ENCODE measurements at places on chromosomes 16 and 17.

DNA sequence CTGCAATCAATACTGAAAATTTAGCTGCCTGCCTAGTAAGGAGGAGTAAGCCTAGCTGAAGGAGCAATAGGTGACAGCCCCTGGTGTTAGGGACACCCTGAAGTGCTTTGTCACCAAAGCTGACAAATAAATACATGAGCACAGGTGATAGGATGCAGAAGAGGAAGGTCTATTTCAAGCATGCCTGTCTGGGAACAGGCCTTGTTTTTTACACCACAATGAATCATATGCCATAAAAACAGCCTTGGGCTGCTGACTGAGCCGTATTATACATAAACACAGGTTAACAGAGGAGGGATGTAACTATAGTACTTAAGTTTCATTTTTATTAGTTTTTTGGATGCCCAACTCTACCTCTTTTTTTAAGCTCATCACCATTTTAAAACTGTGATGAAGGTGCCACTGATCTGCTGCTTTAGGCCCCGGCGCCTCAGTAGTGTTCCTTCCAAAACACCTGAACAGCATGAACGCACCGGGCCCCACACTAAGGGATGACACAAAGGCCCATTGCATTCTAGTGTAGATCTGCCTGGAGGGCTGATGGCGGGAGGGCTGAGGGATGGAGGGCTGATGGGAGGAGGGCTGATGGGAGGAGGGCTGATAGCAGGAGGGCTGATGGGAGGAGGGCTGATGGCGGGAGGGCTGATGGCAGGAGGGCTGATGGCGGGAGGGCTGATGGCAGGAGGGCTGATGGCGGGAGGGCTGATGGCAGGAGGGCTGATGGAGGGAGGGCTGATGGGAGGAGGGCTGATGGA lies 150.3 kb downstream of the AATF start:
- DNase-seq = no peak

- DNase-seq = no peak
Measured at GRCh38 chr16:89431158-89431584, 59.2 kb downstream of the ANKRD11 start.

GRCh38 chr17:72717276-72717675 lies 375.2 kb downstream of the SLC39A11 start:
- DNase-seq = no peak

DNA sequence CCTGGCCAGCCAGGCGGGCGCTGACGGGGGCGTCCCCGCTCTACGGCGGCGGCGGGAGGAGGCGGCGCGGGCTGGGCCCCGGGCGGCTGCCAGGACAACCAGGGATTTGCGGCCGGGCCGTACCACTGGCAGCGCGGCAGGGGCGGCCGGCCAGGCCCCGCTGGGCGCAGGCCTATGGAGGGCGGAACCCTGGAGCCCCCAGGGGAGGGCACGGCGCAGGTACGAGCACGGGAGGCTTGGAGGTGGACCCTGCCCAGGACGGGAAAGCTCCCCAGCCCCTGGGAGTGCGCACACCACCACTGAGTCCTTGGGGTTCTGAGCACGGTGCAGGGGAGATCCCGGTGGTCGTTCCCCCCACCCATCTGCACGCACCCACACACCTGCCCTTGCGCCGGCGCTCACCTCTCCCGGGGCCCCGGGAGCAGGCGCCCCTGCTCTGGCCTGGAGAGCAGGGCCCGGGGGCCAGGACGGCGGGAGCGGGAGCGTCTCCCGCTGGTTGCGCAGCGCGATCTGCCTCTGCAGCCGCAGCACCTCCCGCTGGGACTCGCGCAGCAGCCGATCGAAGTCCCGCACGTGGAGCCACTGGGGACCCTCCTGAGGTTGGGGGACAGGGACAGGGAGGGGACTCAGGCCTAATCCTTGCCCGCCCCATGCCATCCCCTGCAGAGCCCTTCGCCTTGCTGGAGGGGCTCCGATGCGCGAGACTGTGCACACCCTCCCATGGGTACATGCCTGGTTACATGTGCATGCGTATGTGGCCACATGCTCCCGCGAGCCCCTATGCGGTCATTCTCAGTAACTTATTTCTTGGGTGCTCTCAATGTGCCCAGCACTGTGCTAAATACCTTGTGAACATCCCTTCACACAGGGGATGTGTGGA lies 3.9 kb downstream of the TSPOAP1 start:
- DNase-seq = no peak

- no peak for DNase-seq
Measured at GRCh38 chr16:72637306-72637705, 410.6 kb downstream of the ZFHX3 start.

DNA sequence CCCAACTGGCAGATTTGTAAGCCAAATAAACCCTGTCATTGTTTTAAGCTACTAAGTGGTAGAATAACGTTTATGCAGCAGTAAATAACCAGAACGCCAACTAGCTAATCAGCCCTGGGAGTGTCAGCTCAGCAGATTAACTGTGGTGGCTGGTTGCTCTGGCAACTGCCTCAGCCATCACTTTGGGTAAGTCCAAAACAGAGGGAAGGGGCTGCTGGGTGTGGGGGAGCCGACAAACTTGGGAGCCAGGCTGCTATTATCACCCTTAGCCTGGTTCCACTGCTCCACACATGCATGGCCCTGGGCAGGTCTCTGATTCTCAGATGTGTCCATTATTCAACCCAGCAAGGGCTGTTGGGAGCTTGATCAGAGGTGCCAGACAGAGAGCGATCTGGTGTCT lies 22.2 kb upstream of the RHOT1 start:
- DNase-seq = no peak

- no peak for DNase-seq
Measured at GRCh38 chr17:4751932-4752331, 12.2 kb upstream of the CXCL16 start.

GRCh38 chr17:39014044-39014794 lies 47.0 kb upstream of the FBXO47 start:
- DNase-seq = no peak

GRCh38 chr16:69160192-69160591 lies 26.8 kb upstream of the SNTB2 start:
- no peak for DNase-seq

- no peak for DNase-seq
Measured at GRCh38 chr16:29857133-29857760, 5.8 kb downstream of the CDIPT start.

- no peak for DNase-seq
Measured at GRCh38 chr16:51854401-51854951, 692.5 kb downstream of the TOX3 start.

DNA sequence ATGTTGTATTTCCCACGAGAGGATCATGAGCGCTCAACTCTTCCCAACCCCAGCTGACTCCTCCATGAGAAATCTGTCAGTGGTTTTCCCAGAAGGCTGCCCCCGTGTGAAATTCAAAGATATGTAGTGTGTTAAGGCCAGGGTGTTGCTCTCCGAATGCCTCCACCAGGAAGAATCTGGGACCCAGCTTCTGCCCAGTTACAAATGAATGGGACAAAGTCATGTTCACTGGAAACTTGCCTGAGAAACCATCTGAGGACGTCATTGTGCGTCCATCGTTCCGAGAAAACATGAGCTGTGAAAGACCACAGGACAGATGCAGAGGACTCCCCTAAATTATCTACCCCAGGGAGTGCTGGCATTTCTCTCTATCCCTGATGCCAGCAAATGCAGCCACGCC lies 86.0 kb downstream of the AIPL1 start:
- no peak for DNase-seq

GRCh38 chr17:38467491-38467890 lies 39.2 kb downstream of the ARHGAP23 start:
- no peak for DNase-seq

DNA sequence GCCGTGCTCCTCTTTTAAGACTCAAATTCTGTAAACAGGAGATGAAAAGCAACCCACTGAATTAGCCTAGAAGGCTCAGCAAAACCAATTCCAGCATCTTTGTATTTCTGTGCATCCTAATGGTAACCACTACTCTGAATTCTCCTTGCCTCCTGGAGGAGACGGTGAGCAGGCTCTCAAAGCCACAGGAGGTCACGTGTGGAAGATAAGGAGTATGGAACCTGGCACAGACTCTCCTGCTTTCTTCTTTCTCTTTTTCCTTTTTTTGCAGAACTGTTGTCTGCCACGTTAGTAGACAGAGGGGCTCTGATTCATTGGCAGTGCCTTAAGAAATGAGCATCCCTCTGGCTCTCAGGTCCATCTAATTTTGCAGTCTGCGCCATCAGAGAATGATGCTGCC lies 44.4 kb downstream of the VPS53 start:
- no peak for DNase-seq

- DNase-seq = no peak
Measured at GRCh38 chr17:79852748-79853147, 13.5 kb upstream of the CBX4 start.

DNA sequence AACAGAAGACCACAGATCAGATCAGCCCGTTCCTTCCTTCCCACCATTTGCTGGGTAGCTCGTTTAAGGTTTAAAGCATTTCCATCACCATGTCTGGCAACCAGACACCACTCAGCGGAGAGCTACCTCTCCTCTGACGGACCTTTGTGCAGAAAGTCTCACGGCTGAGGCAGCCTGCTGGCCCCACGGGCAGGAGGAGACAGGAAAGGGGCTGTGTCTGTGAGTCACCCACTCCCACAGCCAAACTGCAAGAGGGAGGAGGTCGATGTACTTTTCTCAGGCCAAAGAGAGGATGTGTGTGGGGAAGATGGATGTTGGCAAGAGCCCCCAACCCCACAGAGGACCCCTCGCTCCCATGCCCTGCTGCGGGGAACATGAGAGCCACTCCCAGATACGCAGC lies 92.1 kb downstream of the ZNF423 start:
- no peak for DNase-seq

DNA sequence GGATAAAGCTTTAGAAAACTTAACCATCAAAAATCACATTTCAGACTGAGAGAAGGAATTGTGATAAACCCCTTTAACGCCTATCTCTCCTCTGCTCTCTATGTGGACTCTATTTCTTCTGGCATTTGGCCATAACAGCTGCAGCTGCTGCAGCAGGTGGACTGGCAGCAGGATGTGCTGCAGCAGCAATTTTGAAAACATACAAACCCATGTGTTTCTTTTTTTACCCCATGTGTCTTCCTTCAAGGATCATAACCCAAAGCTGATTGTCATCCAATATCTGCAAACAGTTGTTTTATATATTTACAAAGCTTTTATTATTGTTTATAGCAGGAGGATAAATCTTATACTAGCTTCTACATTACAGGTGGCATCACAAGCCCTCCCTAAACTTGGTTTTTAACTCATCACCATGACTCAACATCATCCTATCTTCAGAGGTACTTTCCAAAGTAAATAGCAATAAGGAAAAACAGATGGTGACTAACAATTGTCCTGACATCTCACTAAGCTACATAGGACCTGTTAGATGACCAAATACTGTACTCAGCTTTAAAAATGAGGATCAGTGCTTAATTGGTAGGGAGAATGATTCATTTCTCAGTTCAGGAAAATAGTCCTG lies 14.5 kb upstream of the KRTAP9-2 start:
- no peak for DNase-seq

GRCh38 chr17:80604670-80605010 lies 60.0 kb downstream of the RPTOR start:
- DNase-seq = no peak

GRCh38 chr17:36149296-36149820 lies 27.1 kb downstream of the TBC1D3B start:
- DNase-seq = no peak

GRCh38 chr17:28711723-28712031 lies at the start of gene PROCA1:
Gene PROCA1, minus strand, starts transcription at chr17:28711888. Its CDS starts 228 bp downstream, at chr17:28711660.
- peak; percentile 48 for DNase-seq

DNA sequence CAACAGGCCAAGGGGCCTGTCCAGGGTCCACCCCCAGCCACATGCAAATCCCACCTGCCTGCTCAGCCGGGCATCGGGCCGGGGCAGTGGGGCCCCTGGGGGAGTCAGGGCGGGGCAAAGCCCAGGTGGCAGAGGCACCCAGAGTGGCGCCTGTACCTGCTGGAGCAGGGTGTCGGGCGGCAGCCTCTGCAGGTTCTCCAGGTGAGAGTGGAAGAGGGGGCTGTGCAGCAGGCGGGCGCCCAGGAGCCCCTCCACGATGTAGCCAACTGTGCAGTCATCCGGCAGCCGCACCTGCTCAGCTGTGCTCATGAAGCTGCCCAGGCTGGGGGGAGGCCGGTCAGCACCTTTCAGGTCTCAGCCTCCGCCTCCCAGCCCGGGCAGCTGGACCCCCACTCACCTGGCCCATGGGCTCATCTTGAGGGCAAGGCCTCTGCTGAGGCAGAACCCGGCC lies 2.1 kb downstream of the RFNG start:
- DNase-seq = no peak

DNA sequence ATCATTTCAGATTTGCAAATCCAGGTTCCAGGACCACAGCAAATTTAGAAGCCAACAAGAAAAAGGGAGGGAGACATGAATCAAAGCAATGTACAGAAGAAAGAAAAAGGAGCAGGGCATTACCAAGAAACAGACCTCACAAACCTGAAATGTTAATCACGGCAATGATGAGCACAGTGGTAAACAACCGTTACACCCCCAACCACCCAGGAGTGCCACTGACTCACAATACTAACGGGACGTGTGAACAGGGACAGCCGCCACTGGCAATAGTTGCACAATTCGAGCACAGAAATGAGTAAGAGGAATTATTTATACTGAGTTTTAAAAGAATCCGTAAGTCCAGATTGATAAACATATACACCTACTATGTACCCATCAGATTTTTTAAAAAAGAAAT lies 13.8 kb downstream of the USP22 start:
- no peak for DNase-seq

DNA sequence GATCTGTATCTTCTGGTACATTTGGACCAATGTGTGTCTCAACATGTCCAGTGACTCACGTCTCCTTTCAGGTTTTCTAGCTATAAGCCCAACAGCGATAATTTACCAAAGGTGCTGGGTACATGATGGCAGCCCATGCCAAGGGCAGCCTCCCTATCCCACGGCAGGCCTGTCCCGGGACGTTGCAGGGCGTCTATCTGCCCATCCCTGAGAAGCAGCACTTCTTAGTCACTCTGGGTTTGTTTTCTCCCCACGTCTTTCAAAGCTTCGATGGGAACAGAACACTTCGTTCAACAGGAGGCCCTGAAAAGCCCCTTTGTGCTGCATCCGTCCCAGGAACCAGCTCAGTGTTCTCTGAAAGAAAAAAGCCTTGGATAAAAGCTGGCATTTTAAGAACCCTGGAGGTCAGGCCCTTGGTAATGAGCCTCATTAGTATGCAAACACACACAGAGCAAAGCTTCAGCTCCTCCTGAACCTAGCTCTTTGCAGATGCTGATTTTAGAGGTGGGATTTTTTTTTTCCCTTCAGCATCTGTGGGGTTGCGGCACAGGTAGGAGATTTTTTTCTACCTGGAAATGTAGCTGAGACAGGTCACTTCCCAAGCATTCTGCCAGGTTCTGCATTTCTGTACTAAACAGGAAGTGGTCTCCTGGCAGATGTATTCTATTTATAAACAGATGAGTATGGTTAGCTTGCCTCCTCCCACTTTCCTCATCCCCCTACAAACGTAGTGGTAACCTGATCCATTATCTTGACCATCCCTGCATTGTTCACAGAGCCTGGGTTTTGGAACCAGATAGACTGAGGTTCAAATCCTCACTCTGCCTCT lies 17.5 kb upstream of the MT4 start:
- DNase-seq = peak; percentile 3

- DNase-seq = peak; percentile 76
Measured at GRCh38 chr17:62064791-62065563, at the start of gene MED13. Gene MED13, minus strand, starts transcription at chr17:62065278. Its CDS starts 73 bp downstream, at chr17:62065205.
